ENCODE measurements at places on chromosomes 13 and 19.

GRCh38 chr19:49808711-49809159, 4.4 kb downstream of the FUZ start:
- DNase-seq, result peak; percentile 94

- DNase-seq, result peak; percentile 42
Observed at GRCh38 chr13:26558074-26558805, 757 bp downstream of the WASF3 start.

DNA sequence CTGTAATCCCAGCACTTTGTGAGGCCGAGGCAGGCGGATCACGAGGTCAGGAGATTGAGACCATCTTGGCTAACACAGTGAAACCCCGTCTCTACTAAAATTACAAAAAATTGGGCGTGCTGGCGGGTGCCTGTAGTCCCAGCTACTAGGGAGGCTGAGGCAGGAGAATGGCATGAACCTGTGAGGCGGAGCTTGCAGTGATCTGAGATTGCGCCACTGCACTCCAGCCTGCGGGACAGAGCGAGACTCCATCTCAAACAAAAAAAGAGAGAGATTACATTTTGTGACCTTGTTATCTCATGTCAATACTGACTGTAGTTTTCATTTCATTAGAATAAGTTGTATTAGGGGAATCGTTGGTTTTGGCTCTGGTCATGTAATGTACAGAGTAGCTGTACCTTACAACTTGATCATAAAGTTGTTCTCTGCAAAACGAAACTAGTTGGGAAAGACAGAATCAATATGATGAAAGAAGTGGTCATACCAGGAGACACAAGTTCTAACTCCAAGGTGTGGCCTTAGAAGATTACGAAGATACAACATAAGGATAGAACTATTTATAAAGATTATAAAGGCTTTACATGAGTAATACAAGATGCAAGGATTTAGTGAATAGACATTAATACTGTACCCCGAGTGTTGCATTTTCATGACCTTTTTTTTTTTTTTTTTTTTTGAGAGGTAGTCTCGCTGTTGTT, 15.3 kb downstream of the TMEM38A start:
- DNase-seq, result no peak

DNA sequence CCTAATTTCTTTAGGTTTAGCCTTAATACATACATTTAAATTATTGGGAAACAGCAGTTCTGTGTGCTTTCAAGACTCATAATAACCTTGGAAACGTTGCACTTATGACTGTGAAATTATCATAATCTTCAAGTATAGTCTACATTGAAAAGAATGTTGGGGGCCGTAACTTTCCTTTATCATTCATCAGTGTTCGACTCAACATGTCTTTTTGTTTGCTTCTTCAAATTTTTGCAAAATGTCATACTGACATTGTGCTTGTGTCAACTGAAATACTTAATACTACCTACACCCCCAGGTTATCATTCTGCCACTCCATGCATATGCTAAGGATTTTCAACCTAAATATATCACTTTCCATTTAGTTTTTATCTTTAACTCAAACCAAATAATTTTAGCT, 1562.9 kb downstream of the OLFM4 start:
- no peak for DNase-seq

DNA sequence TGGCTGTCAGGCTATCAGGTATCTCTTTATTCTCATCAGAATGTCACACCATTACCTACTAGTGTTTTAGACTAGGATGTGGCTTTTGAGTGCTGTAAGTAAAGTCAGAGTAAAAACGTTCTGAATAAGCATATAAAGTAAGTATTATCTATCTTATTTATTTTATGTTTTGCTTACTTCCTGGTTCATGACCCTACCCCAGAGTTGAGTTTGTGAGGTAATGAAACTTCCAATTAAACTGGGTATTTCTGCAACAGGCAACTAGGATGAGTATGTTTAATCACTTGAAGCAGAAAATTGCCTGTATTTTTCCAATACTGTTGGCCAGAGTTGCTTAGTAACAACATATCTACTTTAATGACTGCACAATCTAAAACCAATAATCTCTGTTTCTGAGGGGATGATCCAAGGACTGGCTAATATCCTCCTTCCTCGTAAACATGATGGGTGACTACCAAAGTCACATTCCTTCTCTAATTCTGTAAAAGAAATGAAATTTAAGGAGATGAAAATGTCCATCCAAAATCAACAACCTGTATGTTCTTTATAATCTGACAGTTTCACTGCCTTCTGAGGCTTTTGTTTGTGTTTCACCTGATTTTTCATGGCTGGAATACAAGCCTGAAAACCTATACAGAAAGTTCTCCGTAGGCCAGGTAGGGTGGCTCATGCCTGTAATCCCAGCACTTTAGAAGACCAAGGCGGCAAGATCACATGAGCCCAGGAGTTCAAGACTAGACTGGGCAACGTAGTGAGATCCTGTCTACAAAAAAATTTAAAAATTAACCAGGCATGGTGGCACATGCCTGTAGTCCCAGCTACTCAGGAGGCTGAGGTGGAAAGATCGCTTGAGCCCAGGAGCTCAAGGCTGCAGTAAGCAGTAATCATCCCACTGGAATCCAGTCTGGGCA, 83.1 kb downstream of the ABCC4 start:
- no peak for DNase-seq

- DNase-seq, result no peak
Observed at GRCh38 chr13:56515441-56515840, 625.3 kb upstream of the PRR20A start.

All from lung (tissue), 17 donors.